Activated CD8-positive, alpha-beta memory T cell treated with anti-CD3 and anti-CD28 coated beads for 1 hour (primary cell): ENCODE measurements at places on chromosomes 6 and 20.

DNA sequence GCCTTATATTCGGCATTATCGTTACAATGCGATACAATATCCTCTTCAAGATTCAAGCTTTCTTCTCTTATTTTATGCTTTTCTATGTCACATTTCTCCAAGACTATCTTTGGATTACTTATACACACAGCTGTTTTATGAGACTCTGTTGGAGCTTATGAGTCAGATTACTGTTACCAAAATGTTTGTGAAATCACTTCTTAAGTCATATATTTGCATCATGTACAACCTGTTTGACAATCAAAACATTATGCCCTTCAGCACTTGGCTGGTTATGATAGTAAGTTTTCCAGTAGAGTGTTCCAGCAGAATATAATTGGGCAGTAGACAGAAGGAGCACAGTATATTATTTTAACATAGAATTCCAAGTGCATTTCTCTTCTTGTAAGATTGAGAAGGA, 35.2 kb downstream of the BMP6 start:
- DNase-seq, result no peak

DNA sequence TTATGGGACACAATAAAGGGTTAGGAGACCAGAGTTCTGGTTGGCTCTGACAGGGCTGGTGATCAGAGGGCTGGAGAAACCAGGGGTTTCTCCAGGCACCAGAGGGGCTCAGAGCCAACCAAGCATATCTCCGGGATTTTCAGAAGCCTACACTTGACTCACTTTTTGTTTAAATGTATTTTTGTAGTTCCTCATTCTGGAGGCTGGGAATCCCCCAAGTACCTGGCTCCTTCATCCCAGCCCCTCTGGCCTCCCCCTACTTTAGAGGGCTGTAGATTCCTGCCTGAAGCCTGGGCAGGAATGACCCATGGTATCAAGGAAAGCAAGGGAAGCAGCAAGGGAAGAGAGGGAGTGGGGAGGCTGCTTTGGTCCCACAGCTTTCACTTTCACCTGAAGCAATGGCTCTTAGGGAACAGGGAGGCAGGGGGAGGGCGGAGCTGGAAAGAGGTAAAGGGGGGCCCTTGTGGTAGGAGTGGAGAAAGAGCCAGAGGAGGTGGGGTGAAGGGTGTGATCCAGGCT, 973 bp downstream of the CD40 start:
- DNase-seq, result no peak

GRCh38 chr6:35736253-35736894, 458 bp upstream of the ARMC12 start:
- DNase-seq, result peak; percentile 61

DNA sequence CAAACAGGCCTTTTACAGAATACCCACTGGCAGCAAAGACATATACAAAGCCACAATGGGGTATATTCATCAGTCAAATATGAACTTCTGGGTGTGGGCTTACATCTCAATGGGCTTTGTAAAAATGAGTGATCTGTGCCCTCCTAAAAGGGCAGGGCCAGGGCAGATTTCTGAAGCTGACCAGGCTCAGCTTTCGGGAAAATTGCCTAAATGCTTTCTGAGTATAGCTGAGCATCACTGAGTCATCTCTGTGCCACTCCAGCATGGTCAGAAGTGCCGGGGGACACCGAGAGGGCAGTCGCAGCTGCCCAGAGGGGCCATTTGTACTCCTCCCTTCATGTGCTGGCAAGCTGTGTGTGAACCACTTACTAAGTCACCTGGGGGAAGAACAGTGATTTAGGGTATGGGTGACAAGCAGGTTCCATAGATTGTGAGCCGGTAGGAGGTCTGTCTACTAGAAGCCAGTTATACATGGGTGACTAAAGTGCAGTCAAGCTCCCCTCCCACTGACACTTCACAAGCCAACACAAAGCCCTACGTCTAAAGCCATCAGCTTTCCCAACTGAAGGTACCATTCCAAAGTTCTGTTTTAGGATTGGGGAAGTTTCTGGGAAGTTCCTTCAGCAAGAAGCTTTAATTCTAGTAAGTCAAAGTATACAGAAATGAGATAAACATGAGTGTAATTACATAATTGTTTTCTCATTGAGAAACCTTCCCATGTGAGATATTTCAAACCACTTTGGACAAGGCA, 147.6 kb upstream of the TAB2 start:
- DNase-seq, result no peak

- DNase-seq, result no peak
Observed at GRCh38 chr6:41187924-41188886, 12.7 kb downstream of the TREML2 start.

DNA sequence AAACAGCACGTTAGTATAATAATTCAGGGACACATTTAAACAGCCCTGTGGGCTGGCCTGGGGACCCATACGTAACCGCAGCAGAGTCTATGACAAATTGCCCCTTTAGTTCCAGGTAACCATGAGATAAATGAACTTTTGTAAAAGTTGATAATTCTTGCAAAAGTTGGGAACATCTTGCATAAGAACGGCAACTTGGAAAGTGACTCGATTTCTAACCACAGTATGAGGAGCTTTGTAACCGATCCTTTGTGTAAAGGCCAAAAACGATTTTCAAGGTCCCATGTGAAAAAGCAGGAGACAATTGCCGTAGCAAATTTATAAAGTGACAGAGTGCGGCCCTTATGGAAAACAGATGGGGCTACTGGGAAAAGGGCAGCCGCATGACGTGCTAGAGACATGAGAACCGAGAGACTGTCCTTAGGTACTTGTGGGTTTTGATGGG, 81.6 kb downstream of the PSMG4 start:
- DNase-seq, result no peak
